ENCODE measurements at places on chromosomes 6 and 20. TPM values are rescaled to one million over a fixed set of nuclear protein-coding genes. Genes with fewer than 3 reads are reported as not detected.
A peak's percentile ranks its signal among the peaks of the same experiment; 100 is the strongest.

DNA sequence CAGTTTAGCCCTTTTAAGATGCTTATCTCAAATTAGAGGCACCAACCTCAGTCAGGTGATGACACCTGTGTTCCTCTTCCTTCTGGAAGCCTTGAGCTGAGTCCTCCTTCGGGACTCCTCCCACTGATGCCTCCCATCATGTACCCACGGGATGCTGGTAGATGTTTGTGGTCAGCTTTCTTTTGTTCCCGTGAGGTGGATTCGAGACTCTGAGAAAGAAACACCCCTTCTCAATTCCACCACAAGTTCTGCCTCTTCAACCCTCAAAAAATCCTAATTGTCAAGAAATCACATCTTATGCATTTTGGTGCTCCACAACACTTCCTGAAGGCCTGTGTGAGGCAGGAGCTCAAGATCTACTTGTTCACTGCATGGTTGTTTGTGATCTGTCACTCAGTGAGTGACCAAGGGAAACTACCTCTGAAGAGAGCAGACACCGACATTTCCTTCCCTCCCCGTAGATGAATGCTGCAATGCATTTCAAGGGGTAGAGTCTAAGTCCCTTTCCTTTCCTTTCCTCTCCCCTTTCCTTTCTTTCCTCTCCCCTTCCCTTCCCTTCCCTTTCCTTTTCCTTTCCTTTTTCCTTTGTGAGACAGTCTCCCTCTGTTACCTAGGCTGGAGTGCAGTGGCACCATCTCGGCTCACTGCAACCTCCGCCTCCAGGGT lies 50.5 kb downstream of the PCNA start:
- peaks cover 32% of the 10 kb centered on the region for H3K4me1 ChIP-seq
- no peak for DNase-seq
- H3K36me3 ChIP-seq, result no peaks in the 10 kb centered on the region
- no peaks in the 10 kb centered on the region for H3K27me3 ChIP-seq

DNA sequence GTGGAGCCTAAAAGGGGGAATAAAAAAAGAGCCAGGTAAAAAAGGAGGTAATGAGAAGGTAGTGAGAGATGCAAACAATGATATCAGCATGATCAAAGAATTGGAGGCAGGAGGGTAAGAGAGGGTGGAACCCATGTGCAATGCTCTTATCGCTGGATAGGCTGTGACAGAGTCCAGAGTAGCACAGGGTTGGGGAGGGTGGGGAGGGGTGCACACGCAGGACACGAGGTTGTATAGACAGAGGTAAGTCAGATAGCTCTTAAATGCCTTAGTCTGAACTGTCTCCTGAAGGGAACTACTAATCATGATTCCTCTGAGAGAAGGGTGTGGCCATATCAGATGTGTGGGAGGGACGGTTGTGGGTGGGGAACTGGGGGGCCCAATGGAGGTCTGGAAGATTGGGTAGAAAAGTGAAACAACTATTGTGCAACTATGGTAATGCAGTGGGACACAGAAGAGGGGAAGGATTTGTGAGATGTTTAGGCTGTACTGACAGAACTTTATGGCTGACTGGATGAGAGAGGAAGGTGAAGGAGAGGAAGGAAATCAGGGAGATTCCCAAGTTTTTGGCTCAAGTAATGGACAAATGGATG lies 354.8 kb downstream of the BTBD9 start:
- H3K4me3 ChIP-seq, result no peak overlapping the region
- no peak for DNase-seq
- H3K4me1 ChIP-seq, result peaks cover 32% of the 10 kb centered on the region
- H3K27ac ChIP-seq, result no peak overlapping the region
- H3K36me3 ChIP-seq, result no peaks in the 10 kb centered on the region
- no peaks in the 10 kb centered on the region for H3K27me3 ChIP-seq

DNA sequence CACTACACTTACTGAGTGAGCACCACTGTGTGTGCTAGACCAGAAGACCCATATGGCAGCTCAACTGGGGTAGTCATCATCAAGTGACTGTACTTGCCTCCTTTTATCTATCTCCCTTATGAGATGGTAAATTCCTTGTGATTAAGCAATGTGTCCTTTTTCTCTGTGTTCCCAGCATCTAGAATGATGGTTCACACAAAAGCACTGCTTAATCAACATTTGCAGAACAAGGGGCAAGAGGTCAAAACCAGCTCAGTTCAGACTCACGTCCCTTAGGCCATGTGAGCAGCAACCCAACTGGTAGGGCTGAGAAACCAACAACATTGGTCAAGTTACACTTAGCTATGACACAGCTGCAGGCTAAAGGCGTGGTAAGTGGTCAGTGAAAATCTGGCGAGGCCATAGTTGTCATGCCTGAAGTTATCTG lies 10.0 kb downstream of the TRAM2 start:
- peak overlapping the region; percentile 70 for H3K27ac ChIP-seq
- H3K4me3 ChIP-seq, result no peak overlapping the region
- peaks cover 33% of the 10 kb centered on the region for H3K4me1 ChIP-seq

DNA sequence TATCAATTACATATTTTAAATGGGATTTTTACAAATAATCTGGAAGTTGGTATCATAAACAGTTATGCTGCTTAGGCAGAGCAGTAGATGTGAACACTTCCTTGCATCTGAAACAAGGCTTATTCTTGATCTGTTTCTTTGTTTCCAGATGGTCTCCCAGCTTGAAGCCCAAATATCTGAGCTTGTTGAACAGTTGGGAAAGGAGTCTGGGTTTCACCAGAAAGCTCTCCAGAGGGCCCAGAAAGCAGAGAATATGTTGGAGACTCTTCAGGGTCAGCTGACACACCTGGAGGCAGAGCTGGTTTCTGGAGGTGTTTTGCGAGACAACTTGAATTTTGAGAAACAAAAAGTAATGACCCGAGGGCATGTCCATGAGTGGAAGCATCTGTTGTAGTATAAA lies 91.9 kb downstream of the CCDC170 start:
- H3K4me3 ChIP-seq, result no peak overlapping the region
- H3K36me3 ChIP-seq, result no peaks in the 10 kb centered on the region
- no peaks in the 10 kb centered on the region for H3K4me1 ChIP-seq
- no peak for DNase-seq
- H3K27ac ChIP-seq, result no peak overlapping the region

DNA sequence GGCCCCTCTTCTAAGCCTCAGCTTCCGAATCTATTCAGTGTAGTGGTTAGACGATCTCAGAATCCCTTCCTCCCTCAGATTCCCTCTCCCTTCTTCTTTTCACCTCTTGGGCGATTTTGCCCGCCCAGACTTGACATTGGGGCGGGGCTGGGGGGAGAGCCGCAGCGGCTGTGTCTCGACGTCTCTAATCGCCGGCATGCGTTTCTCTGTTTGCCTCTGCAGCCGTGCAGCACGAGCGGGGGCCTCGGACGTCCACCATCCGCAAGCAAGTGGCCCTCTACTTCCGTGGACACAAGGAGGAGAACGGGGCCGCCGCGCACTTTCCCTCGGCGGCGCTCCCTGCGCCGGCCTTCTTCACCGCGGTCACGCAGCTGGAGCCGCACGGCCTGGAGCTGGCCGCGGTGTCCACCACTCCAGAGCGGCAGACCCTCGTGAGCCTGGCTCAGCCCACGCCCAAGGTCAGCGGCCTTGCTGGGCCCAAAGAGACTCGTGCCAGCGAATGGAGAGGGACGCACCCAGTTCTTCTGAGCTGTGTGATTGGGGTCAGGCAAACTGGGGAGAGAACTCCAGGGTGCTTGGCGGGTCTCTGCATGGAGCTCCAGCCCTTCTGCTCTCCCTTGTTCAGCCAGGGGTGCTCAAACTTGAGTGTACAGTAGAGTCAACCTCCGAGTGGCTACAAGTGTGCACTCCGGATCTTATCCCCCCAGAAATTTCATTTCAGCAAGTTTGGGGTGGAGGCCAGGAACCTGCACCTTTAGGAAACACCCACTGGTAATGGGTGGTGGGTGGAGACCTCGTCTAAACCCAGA lies 10.7 kb downstream of the NR2E1 start:
- DNase-seq, result no peak
- H3K4me1 ChIP-seq, result no peaks in the 10 kb centered on the region
- no peaks in the 10 kb centered on the region for H3K36me3 ChIP-seq
- no peaks in the 10 kb centered on the region for H3K27me3 ChIP-seq
- no peak overlapping the region for H3K27ac ChIP-seq
- H3K4me3 ChIP-seq, result no peak overlapping the region

DNA sequence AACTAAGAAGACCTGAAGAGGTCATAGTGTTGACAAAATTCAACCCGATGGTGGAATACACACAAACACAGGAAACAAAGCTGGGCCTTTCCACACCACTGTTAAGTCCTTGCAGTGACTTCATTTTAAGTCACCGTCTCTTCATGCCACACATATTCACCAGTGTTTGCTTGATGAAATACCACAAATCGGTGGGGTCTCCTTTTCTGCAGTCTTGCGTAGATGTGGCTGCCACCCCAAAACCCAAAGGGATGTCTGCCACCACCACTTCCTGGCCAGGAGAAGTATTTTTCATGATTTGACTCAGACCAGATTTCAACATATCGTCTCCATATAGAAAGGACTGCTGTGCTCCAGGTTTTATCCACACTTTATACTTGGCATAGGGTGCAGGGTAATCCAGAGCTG lies 11.0 kb upstream of the COL10A1 start:
- H3K27me3 ChIP-seq, result no peaks in the 10 kb centered on the region
- H3K36me3 ChIP-seq, result no peaks in the 10 kb centered on the region
- H3K27ac ChIP-seq, result no peak overlapping the region
- DNase-seq, result no peak
- no peak overlapping the region for H3K4me3 ChIP-seq
- no peaks in the 10 kb centered on the region for H3K4me1 ChIP-seq

GRCh38 chr6:137968455-137968804 lies 101.4 kb downstream of the TNFAIP3 start:
- DNase-seq, result no peak
- H3K27me3 ChIP-seq, result no peaks in the 10 kb centered on the region
- no peak overlapping the region for H3K4me3 ChIP-seq
- H3K4me1 ChIP-seq, result no peaks in the 10 kb centered on the region
- no peak overlapping the region for H3K27ac ChIP-seq
- H3K36me3 ChIP-seq, result no peaks in the 10 kb centered on the region

- no peak overlapping the region for H3K27ac ChIP-seq
- no peak overlapping the region for H3K4me3 ChIP-seq
- no peak for DNase-seq
- H3K4me1 ChIP-seq, result peaks cover 37% of the 10 kb centered on the region
These were observed 52.3 kb downstream of the PIGU start for GRCh38 chr20:34624629-34625028.

- peaks cover 31% of the 10 kb centered on the region for H3K36me3 ChIP-seq
- DNase-seq, result peak; percentile 49
- no peak overlapping the region for H3K4me3 ChIP-seq
These were observed 3.7 kb downstream of the CSNK2A1 start for GRCh38 chr20:539848-540247.

DNA sequence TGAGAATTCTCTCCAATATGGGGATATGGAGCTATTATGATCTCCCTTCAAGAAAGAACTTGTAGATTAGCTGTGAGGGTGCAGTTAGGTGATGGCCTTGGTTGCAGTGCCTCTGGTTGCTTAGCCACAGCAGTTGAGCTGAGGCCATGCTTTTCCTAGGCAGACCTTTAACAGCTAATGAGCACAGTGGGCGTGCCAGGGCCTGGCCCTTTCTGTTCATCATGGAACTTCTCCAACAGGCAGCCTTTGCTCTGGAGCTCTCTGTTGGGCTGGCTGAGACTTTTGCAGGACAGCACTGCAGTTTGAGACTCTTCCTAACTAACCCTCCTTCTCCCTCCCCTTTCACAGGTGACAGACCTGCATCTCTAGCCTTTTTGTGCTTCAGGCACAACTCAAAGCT lies 39.7 kb upstream of the TMEM170B start:
- no peak overlapping the region for H3K4me3 ChIP-seq
- peaks cover 26% of the 10 kb centered on the region for H3K4me1 ChIP-seq
- H3K27ac ChIP-seq, result no peak overlapping the region
- H3K36me3 ChIP-seq, result no peaks in the 10 kb centered on the region

DNA sequence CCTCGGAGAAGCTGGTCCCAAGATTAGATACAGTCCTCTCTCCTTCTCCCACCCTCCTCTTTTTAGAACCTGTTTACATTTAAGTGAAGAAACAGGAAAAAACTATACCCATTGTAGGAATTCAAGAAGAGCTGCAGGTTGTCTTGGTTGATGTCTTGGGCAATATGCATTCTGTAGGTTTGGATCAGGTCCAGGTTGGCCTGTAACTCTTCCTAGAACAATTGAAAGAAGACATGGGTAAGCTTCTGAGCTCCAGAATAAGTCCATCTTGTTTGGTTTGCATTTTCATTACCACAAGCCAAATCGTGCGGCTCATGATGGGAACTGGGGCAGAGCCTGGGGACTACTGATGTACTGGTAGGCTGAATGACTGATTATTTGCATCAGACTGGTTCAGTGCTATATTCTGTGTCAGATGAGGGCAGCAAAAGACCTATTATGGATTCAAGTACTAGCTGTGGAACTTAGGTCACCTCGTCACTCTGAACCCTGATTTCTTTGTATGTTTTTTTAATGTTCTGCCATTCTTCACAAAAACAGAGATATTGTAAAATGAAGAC lies 20.3 kb upstream of the SLA2 start:
- H3K4me3 ChIP-seq, result no peak overlapping the region
- peak; percentile 15 for DNase-seq
- H3K27me3 ChIP-seq, result no peaks in the 10 kb centered on the region
- H3K36me3 ChIP-seq, result peaks cover 3% of the 10 kb centered on the region
- no peaks in the 10 kb centered on the region for H3K4me1 ChIP-seq

The SPINT3 gene
- not detected for total RNA-seq

The PRPH2 gene
- total RNA-seq, result not detected
